NCI-H524 (cell line): ENCODE measurements at places on chromosomes 7 and 10.
A peak's percentile ranks its signal among the peaks of the same experiment; 100 is the strongest.

GRCh38 chr7:50509459-50509858, 55.7 kb downstream of the DDC start:
- no peak for DNase-seq

- peak; percentile 12 for DNase-seq
Measured at GRCh38 chr7:66330961-66331360, 125.8 kb downstream of the TPST1 start.

GRCh38 chr10:87850742-87851205, 12.6 kb downstream of the KLLN start:
- DNase-seq = no peak

DNA sequence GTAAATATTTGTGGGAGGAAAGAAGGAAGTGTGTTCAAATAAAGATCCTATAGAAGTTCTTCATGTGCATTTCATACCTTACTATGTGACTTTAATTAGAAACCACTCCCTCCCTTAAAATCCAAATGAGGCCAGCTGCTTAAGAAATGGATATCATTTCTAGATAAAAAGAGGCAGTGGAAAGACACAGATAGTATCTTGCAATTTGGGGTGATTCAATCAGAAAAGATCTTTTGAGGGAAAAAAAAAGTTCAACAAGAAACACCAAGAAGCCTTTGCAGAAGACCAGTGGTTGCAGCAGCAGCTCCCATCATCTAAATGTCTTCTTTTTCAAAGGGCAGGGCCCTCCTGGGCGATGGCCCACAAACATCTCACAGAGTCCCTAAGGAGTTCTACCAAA, 200.1 kb downstream of the LRRN3 start:
- no peak for DNase-seq

DNA sequence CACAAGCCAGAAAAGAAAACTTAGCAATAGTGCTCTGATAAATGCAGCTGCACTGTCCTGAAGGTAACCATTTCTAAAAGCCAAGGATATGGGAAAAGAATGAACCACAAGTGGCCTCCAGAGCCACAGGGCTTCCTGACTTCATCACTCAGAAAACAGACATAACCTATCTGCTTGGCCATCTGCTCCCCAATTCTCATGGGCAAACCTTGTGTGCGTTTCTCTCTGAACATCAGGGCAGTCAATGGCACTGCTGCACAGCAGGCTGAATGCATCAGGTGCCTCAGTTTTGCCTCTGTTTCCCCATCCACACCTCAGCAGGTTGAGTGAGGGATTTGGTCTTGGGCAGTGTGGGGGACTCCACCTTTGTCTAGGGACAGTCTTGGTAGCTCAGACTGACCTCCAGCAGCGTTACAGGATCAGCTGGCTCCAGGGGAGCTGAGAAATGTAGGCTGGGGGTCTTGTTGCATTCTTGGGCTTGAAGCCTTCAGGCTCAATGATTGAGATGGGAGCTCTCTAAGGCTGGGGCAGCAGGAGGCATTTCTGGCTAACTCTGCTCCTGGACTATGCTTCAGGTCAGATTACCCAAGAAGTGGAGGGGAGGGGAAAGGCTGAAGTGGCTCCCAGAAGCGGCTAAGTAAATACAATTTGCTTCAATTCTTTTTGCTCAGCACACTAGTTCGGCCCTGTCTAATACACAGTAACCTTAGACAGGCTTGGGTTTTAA, 23.6 kb upstream of the PDLIM1 start:
- peak; percentile 31 for DNase-seq

DNA sequence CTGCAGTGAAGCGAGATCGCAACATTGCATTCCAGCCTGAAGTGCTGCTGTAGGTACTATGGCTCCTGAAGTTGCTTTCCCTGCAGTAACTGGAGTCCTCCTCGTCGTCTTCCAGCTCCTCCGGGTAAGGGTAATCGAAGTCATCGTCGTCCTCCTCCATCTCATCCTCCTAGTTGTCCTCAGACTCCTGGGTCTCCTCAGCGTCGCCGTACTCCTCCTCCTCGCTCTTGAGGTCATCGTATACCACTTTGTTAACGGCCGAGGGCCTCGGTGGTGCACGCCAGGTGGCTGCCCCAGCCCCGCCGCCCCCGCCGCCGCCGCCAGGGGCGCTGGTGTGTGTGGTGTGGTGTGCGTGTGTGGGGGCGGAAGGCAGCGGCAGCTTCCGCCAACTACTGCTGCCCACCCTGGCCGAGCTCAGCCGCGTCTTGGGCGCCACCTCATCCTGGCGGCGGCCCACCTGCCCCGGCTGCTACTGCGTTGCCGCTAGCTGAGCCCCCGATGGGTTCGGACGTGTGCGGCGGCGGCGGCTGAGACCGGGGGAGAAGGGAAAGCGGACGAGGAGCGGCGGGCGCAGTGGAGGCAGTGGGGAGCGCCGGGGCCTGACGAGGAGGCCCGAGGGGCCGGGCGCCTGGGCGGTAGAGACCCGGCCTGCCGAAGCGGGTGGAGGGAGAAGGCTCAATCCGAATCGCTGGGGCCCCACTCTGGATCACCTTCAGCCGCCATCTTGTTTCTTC, 11.8 kb upstream of the ACBD5 start:
- no peak for DNase-seq

GRCh38 chr10:108439397-108439796, 1274.9 kb upstream of the SORCS1 start:
- no peak for DNase-seq

DNA sequence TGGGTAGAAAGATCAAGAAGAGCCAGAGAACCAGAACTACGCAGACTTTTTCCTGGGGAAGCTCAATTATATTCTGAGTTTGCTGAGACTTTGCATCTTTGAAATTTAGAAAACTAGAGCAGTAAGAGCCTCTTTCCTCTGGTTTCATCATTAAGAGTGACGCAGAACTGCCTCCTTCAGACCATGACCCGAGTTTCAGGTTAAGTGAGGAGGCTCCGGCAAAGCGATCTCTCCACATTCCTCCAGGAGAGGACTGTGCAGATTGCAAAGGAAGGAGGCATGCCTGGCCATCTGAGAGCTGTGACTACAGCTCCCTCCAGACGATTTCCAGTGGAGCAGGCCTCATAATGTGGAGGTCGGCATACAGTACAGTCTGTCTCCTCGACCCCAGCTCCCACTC, 115.8 kb upstream of the LANCL2 start:
- no peak for DNase-seq

DNA sequence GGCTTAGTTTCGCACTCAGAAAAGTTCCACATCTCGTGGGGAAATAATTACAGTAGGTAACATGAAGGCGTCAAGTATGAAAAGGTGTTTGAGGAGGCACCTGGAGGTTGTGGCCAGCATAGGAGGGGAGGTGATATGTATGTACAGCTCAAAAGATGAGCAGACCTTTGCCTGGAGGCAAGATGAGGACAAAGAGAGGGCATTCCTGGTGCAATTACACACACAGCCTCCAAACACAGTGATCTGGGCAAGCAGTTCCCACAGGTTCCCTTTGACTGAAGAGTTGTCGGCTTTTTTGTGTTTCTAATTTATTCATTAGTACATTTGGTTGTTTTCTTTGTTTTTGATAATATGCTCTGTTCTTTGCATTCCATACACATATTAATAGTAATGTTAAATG, 46.9 kb downstream of the CDK14 start:
- no peak for DNase-seq

- DNase-seq = no peak
Measured at GRCh38 chr7:108455551-108455997, 662 bp downstream of the NRCAM start.

- DNase-seq = no peak
Measured at GRCh38 chr10:131495224-131495623, 183.7 kb upstream of the TCERG1L start.
